ENCODE measurements at places on chromosomes 16 and 17. TPM values are rescaled to one million over a fixed set of nuclear protein-coding genes. Genes with fewer than 3 reads are reported as not detected.

The ITGA2B gene
- 6.8 TPM for total RNA-seq

DNA sequence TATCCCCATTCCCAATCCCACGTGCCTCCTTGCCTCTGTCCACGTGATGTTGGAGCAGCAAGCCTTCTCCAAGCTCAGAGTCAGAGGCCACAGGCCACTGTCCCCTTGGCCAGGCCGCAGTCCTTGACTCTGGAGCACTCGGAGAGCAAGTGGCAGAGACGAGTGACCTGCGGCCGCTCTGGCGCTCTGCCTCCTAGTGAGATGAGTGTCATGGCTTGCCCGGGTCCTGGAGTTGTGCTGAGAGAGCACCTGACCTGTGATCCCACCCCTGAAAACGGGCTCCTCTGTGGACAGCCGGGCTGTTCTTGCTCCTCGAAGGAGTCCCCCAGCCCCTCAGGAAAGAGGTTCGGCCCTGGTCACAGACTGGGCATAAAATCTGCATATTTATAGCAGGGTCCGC, 10.0 kb upstream of the FASN start:
- no peak overlapping the region for H3K27ac ChIP-seq
- DNase-seq = peak; percentile 57
- peaks cover 8% of the 10 kb centered on the region for H3K4me1 ChIP-seq
- H3K4me3 ChIP-seq = no peak overlapping the region
- H3K36me3 ChIP-seq = no peaks in the 10 kb centered on the region
- no peaks in the 10 kb centered on the region for H3K27me3 ChIP-seq

- no peaks in the 10 kb centered on the region for H3K27me3 ChIP-seq
- H3K27ac ChIP-seq = no peak overlapping the region
- DNase-seq = no peak
- H3K36me3 ChIP-seq = no peaks in the 10 kb centered on the region
- no peak overlapping the region for H3K4me3 ChIP-seq
Observed at GRCh38 chr17:20141198-20141972, 132.2 kb downstream of the SPECC1 start.

The TP53TG3 gene
- not detected for total RNA-seq

GRCh38 chr17:59627274-59627673, 7.6 kb downstream of the CLTC start:
- H3K27me3 ChIP-seq = no peaks in the 10 kb centered on the region
- peak overlapping the region; percentile 12 for H3K27ac ChIP-seq
- H3K4me1 ChIP-seq = peaks cover 53% of the 10 kb centered on the region
- DNase-seq = no peak
- peaks cover 4% of the 10 kb centered on the region for H3K36me3 ChIP-seq

DNA sequence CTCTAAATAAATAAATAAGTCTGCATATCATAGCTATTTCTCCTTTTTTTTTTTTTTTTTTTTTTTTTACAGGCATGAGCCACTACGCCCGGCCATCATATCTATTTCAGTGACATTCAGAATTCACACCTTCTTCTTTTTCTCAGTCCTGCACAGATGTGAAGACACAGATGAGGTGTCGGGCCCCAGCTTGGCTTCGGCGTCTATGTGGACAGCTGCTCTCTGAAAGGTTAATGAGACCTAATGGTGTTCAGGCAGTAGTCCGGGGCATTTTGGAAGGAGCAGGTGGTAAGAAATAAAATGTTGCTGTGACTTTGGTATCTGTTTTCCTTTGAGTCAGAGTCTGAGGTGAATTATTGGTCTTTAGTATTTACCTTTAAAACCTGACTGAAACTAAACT, 23.6 kb downstream of the TANGO6 start:
- peaks cover 4% of the 10 kb centered on the region for H3K36me3 ChIP-seq
- no peak overlapping the region for H3K4me3 ChIP-seq
- H3K27ac ChIP-seq = no peak overlapping the region
- no peaks in the 10 kb centered on the region for H3K27me3 ChIP-seq
- DNase-seq = no peak

The HAP1 gene
- total RNA-seq = not detected

- no peak for DNase-seq
- no peaks in the 10 kb centered on the region for H3K27me3 ChIP-seq
- H3K27ac ChIP-seq = peak overlapping the region; percentile 10
- H3K4me1 ChIP-seq = no peaks in the 10 kb centered on the region
Observed at GRCh38 chr16:56872863-56873391, 7.9 kb downstream of the SLC12A3 start.

GRCh38 chr17:39194089-39194984, 3.1 kb downstream of the CACNB1 start:
- peak overlapping the region; percentile 20 for H3K4me3 ChIP-seq
- H3K27ac ChIP-seq = no peak overlapping the region
- peaks cover 6% of the 10 kb centered on the region for H3K4me1 ChIP-seq

- no peaks in the 10 kb centered on the region for H3K27me3 ChIP-seq
- H3K4me1 ChIP-seq = peaks cover 11% of the 10 kb centered on the region
- no peak overlapping the region for H3K4me3 ChIP-seq
- no peak overlapping the region for H3K27ac ChIP-seq
- no peak for DNase-seq
- H3K36me3 ChIP-seq = peaks cover 10% of the 10 kb centered on the region
Observed at GRCh38 chr16:3485097-3485745, 10.1 kb downstream of the C16orf90 start.

GRCh38 chr17:51164911-51165679, 1.1 kb upstream of the NME2 start:
- peak overlapping the region; percentile 99 for H3K4me3 ChIP-seq
- peaks cover 30% of the 10 kb centered on the region for H3K4me1 ChIP-seq
- H3K36me3 ChIP-seq = peaks cover 25% of the 10 kb centered on the region
- H3K27ac ChIP-seq = peak overlapping the region; percentile 94
- no peaks in the 10 kb centered on the region for H3K27me3 ChIP-seq

The AIPL1 gene
- not detected for total RNA-seq

GRCh38 chr16:75942936-75943335, 216.6 kb upstream of the CPHXL start:
- H3K27ac ChIP-seq = no peak overlapping the region
- H3K4me1 ChIP-seq = no peaks in the 10 kb centered on the region
- no peaks in the 10 kb centered on the region for H3K36me3 ChIP-seq
- no peak for DNase-seq
- H3K4me3 ChIP-seq = no peak overlapping the region

The CCL3 gene
- 2,440 TPM for total RNA-seq

The VMP1 gene
- 225 TPM for total RNA-seq

The TCAP gene
- total RNA-seq = 2.5 TPM

- no peaks in the 10 kb centered on the region for H3K27me3 ChIP-seq
- no peak overlapping the region for H3K27ac ChIP-seq
- H3K36me3 ChIP-seq = no peaks in the 10 kb centered on the region
- H3K4me1 ChIP-seq = peaks cover 27% of the 10 kb centered on the region
Observed at GRCh38 chr17:39751016-39751543, 13.3 kb downstream of the GRB7 start.

GRCh38 chr16:15777533-15778203, 79.2 kb downstream of the MYH11 start:
- no peaks in the 10 kb centered on the region for H3K4me1 ChIP-seq
- H3K36me3 ChIP-seq = no peaks in the 10 kb centered on the region
- peaks cover 11% of the 10 kb centered on the region for H3K27me3 ChIP-seq
- H3K27ac ChIP-seq = no peak overlapping the region
- no peak for DNase-seq

The NXPH3 gene
- total RNA-seq = not detected

The SCN4A gene
- not detected for total RNA-seq

GRCh38 chr16:68480084-68480995, 32.0 kb upstream of the SMPD3 start:
- H3K4me1 ChIP-seq = no peaks in the 10 kb centered on the region
- no peak overlapping the region for H3K4me3 ChIP-seq
- no peak overlapping the region for H3K27ac ChIP-seq
- peaks cover 2% of the 10 kb centered on the region for H3K27me3 ChIP-seq
- DNase-seq = no peak

The NEURL4 gene
- total RNA-seq = 37.6 TPM

The PLLP gene
- 0.67 TPM for total RNA-seq

The MYH1 gene
- total RNA-seq = not detected

- H3K4me1 ChIP-seq = no peaks in the 10 kb centered on the region
- H3K4me3 ChIP-seq = no peak overlapping the region
- peaks cover 20% of the 10 kb centered on the region for H3K36me3 ChIP-seq
- no peak for DNase-seq
- no peak overlapping the region for H3K27ac ChIP-seq
- H3K27me3 ChIP-seq = no peaks in the 10 kb centered on the region
Observed at GRCh38 chr16:14475370-14476139, 154.5 kb downstream of the PARN start.

DNA sequence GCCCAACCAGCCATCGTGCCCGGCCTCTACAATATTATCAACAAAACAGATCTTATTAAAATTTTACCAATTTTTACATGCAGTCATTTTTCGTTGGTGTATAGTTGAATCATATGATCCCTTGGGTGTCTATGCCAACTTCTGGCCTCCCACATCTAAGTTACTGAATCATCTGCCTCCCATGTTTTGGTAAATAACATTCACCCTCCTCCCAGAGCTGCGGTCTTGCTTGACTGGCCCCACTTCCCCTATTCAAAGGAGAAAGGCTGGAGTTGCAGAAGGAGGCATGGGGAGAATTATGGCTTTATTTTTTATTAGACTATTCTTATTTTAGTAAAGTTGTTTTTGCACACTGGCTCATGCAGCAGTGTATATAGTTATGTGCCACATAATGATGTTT, 18.5 kb upstream of the CCL23 start:
- peaks cover 13% of the 10 kb centered on the region for H3K4me1 ChIP-seq
- no peaks in the 10 kb centered on the region for H3K27me3 ChIP-seq
- no peak overlapping the region for H3K4me3 ChIP-seq
- no peak overlapping the region for H3K27ac ChIP-seq
- no peak for DNase-seq

- H3K4me3 ChIP-seq = no peak overlapping the region
- H3K27ac ChIP-seq = no peak overlapping the region
- DNase-seq = no peak
- H3K27me3 ChIP-seq = peaks cover 17% of the 10 kb centered on the region
- peaks cover 6% of the 10 kb centered on the region for H3K4me1 ChIP-seq
Observed at GRCh38 chr16:19382887-19383816, 34.5 kb upstream of the TMC5 start.

GRCh38 chr16:82945420-82946101, 318.8 kb downstream of the CDH13 start:
- H3K36me3 ChIP-seq = peaks cover 18% of the 10 kb centered on the region
- no peaks in the 10 kb centered on the region for H3K27me3 ChIP-seq
- peak; percentile 74 for DNase-seq

GRCh38 chr16:20971401-20971800, 70.8 kb downstream of the LYRM1 start:
- H3K36me3 ChIP-seq = no peaks in the 10 kb centered on the region
- no peak overlapping the region for H3K27ac ChIP-seq
- H3K4me1 ChIP-seq = no peaks in the 10 kb centered on the region

DNA sequence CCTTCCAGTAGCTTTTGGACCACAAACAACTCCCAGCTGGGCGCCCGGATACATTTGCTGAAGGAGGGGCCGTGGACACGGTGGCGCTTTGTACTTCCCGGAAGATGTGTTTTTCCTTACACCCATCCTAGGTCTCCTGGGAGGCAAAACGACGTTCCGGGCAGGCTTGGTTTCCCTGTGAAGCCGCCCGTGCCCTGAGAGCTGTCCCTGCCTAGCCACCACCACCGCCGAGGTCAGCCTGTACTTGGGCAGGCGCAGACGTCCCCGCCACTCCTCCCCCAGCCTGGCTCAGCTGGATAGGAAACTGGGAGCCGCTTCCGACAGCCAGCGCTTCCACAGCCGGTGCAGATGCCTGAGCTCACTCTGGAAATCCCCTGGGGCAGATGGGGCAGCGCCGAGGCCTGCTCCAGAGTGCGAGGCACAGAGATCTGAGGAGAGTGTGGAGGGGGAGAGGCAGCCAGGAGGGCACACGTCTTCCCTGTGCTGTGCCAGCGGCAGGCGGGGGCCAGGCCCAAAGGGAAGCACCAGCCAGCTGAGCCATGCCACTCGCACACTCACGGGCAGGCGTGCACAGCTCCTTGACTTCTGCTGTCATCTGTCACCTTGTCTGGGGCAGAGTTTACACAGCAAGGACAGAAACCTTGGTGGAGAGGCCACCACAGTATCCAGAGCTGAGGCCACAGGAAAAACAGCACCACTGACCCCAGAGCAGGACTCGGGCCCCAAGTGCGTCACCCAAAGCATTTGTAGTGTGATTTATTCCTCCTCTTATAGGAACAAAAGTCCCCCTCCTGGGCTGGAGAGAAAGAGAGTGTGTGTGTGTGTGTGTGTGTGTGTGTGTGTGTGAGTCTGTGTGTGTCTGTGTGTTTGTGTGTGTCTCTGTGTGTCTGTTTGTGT, 3.0 kb downstream of the RHBDF2 start:
- peak overlapping the region; percentile 93 for H3K4me3 ChIP-seq
- H3K4me1 ChIP-seq = peaks cover 68% of the 10 kb centered on the region
- no peaks in the 10 kb centered on the region for H3K27me3 ChIP-seq
- H3K36me3 ChIP-seq = no peaks in the 10 kb centered on the region
- H3K27ac ChIP-seq = peak overlapping the region; percentile 100

GRCh38 chr17:47959825-47960655, 2.4 kb upstream of the PRR15L start:
- no peak overlapping the region for H3K27ac ChIP-seq
- no peak for DNase-seq
- no peak overlapping the region for H3K4me3 ChIP-seq
- H3K36me3 ChIP-seq = no peaks in the 10 kb centered on the region
- no peaks in the 10 kb centered on the region for H3K4me1 ChIP-seq

DNA sequence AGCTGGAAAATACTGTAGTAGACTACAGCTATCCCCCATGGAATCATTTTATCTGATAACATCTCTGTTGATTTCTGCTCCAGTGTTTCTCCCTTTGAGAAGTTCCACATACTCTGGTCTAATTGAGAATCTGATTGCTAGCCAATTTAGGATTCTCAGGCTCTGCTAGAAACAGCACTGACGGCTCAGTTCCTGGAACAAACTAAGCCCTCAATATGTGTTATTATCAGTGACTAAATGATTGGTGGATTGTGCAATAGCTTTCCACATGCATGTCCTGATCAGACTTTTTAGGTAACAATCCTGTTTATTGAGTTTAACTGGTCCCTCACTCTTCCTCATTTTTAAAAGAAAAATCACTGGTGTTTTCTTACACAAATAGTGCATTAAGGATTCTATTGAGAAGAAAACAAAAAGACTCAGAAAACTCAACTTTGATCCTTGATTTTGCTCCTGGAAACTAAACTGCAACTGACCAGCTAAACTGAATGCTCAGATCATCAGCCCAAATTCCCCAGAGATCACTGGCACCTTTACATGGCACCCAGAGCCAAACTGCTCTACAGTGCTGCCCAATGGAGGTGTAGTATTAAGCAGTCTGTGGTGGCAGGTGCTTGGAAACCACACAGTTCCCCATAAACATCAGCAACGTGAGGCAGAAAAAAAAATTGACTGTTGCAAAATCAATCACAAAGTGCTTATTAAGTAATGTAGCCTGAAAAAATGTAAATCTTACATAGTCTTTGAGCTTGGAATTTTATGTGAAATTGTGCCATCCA, 423.7 kb downstream of the TOX3 start:
- H3K4me3 ChIP-seq = no peak overlapping the region
- H3K36me3 ChIP-seq = no peaks in the 10 kb centered on the region
- no peaks in the 10 kb centered on the region for H3K27me3 ChIP-seq
- no peak overlapping the region for H3K27ac ChIP-seq
- no peaks in the 10 kb centered on the region for H3K4me1 ChIP-seq
- no peak for DNase-seq
